ENCODE measurements at places on chromosomes 6 and 20. TPM values are rescaled to one million over a fixed set of nuclear protein-coding genes. Genes with fewer than 3 reads are reported as not detected.

DNA sequence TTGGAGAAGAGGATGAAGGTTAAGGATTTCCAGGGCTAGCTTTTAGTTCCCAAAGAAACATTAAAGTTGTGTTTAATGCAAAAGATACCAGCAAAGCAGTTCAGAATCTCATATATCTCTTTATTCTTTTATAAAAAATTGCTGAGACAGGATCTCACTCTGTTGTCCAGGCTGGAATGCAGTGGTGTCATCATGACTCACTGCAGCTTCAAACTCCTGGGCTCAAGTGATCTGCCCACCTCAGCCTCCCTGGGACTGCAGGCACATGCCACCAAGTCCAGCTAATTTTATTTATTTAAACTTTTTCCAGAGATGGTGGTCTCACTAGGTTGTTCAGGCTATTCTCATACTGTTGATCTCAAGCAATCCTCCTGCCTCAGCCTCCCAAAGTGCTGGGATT lies 41.1 kb upstream of the CAP2 start:
- DNase-seq, result peak; percentile 30

- no peak for DNase-seq
Measured at GRCh38 chr20:51498765-51499540, 43.6 kb downstream of the NFATC2 start.

The CRIP3 gene
- total RNA-seq, result 6.3 TPM

- DNase-seq, result no peak
Measured at GRCh38 chr6:145842693-145843546, 28.3 kb upstream of the FBXO30 start.

- no peak for DNase-seq
Measured at GRCh38 chr6:101912311-101912710, 518.8 kb downstream of the GRIK2 start.

The BEND6 gene
- total RNA-seq, result 0.20 TPM

DNA sequence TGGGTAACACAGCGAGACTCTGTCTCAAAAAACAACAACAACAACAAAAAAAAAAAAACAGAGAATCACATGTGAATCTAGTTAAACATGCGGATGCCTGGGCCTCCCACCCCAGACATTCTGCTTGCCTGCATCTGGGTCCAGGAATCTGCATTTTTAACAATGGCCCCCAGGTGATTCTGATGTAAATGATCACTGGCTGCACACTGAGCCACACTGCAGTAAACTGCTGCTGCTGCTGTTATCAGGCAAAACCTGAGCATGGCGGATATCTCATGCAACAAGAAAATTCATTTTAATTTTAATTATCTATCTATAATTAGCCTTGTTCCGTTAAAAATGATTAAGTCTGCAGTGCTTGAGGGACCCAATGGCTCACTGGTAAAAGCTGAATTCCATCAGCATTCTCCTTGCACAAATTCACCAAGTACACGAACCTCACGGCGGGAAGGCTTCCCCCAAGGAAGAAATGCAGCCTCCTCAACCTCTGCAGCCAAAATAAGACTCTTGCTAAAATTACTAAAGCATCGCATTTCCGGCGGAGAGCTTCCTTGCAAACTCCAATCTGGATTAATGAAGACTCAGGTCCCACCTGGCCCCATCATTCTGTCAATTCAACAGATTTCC lies 81.6 kb upstream of the SNX9 start:
- no peak for DNase-seq

GRCh38 chr6:158642097-158642601 lies 2.4 kb downstream of the DYNLT1 start:
- DNase-seq, result no peak

All from HepG2 (cell line).